Mucosa of gallbladder (tissue), 1 donor: ENCODE measurements at places on chromosomes 13 and 19. TPM values are rescaled to one million over a fixed set of nuclear protein-coding genes. Genes with fewer than 3 reads are reported as not detected.

Gene ATP4B
- not detected for total RNA-seq

GRCh38 chr19:40163541-40164129, 27.6 kb upstream of the MAP3K10 start:
- no peak for DNase-seq

DNA sequence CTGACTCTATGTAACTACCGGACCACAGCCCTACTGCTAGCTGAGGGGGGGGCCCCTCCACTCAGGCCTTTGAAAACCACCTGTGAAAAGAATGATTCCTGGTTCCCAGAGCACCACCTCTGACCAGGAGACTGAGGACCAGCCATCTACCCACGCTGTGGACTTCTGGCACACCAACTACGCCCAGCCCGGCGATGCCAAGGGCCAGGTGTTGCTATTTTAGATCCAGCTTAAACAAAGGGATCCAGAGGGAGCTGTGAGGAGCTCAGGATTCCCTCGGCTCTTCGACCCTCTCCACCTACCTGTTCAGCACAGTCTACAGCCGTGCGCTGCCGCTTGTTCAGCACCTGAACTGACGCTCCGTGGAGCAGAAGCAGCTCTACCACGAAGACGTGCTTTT, 23.0 kb downstream of the PDCD5 start:
- no peak for DNase-seq

DNA sequence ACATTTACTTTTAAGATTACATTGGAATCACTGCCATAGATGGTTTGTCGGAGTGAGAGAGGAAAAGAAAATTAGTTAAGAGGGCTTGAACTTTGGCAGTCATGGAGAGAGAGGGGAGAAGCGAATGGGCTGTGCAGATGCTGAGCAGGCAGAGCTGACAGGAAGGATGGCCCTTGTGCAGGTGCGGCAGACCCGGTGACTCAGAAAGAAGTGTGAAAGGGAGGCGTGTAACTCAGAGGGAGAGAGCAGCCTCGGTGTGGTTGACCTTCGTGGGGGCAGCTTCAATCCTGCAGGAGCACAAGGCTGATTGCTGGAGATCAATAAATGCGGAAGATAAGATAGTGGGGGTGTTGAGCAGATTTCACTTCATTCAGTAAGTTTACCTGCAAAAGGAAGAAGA, 76.9 kb downstream of the TNFSF13B start:
- DNase-seq: peak; percentile 51

- no peak for DNase-seq
These were observed 363 bp upstream of the ZNF763 start for GRCh38 chr19:11964496-11964857.
